Globus pallidus (tissue), 1 donor: ENCODE measurements at places on chromosomes 6 and 20.

GRCh38 chr6:18081025-18081668, 41.3 kb downstream of the NHLRC1 start:
- no peak for DNase-seq

GRCh38 chr6:139568151-139568955, 193.9 kb upstream of the CITED2 start:
- DNase-seq = no peak

GRCh38 chr20:6030453-6031080, 23.3 kb downstream of the LRRN4 start:
- DNase-seq = no peak

DNA sequence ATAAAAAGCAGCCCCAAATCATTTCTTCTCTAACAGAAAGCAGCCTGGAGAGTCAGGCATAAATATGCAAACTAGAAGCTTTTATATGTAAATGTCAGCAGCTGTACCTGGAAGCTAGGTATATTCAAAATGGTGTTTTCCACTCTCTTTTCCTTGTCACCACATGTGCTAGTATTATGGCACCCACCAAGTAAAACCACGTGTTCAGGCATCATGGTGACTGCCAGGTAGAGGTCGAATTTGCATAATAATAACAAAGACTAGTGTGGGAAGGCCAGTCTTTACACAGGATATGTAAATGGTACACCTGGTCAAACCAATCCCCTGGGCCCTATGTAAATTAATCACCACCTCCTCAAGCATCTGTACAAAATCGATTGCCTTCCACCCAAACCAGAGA, 124.0 kb downstream of the MMUT start:
- DNase-seq = no peak

DNA sequence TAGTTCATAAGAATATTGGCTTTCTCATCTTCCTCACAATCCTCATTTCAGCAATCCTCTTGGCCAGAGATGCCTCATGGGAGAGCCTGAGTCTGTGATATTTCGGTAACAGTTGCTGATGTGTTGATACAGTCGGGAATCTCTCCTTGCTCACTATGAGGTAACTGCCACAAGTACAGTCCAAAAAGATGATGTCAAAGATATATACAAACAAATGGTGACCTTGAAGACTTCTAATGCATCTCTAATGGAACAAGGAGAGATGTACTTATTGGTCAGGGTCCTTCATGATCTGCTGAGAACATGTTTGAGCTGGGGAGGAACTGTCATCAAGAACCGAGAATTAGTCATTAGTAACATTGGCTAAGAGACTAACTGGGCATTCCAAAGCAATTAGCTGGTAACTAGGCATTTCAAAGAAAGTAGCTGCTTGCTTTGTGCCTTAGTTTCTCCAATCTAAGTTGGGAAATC, 56.1 kb downstream of the FILIP1 start:
- no peak for DNase-seq

DNA sequence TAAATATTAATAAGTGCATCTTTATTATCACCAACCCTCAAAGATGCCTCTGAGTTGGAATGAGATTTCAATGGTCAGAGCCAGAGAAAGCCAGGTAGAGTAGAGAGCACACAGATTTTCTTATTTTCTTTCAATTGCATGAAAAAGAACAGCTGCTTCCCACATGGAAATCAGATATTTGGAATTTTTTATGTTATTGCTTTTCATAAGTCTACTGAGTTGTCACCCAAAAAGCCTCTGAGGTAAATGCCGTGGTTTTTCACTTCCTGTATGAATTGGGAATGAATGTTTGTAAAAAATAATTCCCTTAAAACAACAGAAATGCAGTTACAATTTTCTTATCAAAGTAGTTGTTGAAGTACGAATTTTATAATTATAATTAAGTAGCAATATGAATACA, 563.1 kb downstream of the RFPL4B start:
- DNase-seq = no peak

DNA sequence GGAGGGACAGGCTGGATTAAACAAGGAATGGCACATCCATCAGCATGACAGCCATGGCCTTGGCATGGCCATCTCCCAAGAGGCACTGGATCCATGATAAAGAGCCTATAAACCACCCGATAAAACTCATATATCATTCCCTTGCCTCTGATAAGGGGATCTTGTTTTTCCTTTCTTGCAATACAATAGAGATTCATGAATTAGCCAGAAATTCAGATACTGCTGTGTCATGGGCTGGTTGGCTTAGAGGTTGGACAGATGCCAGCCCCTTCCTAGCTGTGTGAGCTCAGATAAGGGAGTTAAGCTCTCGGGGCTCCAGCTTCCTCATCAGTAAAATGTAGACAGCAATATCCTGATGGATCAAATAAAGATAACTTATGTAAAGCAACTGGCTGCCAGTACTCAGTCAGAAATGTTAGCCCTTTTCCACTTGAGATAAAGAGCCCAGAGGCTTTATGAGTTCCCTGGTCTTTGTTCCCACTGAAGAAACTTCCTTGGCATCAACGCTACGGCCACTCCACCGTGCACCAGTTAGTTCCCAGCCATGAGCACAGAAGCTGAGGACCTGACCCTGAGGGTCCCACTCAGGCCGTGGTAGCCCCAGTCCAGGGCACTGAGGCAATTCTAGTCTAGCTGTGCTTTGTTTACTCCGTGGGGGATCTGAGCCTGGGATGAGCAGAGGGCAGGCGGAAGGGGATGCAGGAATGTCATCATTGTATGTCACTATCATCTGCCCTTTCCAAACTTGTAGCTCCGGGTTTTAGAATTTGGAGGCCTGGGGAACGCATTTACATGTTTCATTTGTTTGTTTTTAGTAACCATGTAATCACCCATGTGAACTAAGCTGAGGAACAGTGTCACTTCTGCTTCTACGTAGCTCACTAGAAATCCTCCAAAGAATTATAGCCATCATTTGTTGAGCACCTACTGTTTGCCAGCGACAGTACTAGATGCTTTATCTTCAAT, 67.2 kb upstream of the TBC1D7 start:
- peak; percentile 74 for DNase-seq

DNA sequence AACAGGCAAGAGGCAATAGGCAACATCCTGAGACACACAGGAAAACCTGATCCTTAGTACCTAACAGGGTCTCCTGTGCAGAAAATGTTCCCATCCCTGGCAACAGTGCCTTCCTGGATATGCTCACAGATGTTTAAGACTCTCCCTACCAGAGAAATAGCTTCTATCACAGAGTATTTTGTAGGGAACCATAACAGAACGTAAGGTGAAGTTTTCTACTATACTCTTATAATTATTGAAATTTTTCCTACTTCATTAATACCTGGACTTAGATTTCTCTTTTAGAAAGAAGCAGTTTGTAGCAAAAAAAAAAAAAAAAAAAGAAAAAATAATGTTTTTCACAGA, 33.5 kb upstream of the LGSN start:
- DNase-seq = no peak
